ENCODE measurements at places on chromosomes 2 and 18.

- DNase-seq: no peak
Measured at GRCh38 chr18:27353273-27353672, 168.2 kb upstream of the CHST9 start.

GRCh38 chr18:9861933-9862332 lies 23.8 kb upstream of the TXNDC2 start:
- no peak for DNase-seq

DNA sequence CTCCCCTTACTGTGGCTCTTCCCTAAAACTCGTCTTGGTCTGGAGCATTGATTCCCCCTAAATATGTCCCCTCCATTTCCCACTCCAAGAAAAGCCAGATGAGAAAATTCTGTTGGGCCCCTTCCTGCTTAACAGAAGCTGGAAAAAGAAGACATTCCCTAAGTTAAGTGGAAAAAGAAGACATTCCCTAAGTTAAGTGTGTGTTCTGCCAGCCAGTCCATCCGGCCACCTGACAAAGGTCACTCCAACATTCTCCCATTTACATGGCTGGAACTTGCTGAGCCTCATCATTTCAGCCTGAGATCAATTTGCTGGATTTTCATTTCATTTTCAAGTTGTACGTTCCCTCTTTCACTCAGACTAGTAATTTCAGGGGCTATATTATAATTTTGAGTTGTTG lies 52.0 kb downstream of the LYPD1 start:
- no peak for DNase-seq

- no peak for DNase-seq
Measured at GRCh38 chr2:60794271-60794863, 38.3 kb downstream of the PAPOLG start.

DNA sequence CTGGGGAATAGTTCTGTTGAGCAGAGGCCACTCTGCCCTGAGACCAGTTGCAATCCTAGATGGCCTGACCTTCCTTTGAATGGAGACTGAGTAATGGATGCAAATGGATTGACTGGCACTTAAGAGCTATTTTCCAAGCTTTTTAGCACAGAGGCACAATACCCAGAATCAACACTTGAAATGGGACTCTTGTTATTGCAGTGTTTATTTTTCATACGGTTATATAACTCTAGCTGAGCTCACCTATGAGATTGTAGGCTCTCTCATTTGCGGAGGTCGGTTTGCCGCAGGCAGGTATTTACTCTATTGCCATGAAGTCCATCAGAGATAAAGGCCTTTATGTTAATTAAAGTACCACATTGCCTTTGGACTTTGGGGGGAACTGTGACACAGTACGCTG lies 422.3 kb upstream of the CELF4 start:
- DNase-seq: peak; percentile 95

Data from NCI-H1417 treated with DMSO at 0.1 percent for 48 hours (cell line).